ENCODE measurements at places on chromosomes 12 and 14.

DNA sequence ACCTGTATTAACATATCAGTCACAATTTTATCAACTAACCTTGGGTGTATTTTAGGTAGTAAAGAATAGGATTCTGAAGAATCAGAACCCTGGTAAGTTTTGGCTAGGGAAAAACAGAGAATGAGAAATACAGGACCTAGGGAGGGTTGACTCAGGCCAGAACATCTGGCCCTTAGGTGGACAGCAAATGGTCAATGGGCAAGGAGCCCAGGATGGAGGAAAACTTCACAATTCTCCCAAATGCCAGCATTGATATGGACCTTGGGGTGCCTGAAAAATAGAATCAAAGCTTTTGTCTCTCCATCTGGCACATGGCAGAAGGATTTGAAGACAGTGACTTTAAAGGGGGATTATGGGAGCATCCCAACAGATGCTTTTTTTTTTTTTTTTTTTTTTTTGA is 32.7 kb upstream of the PRPF39 start:
- DNase-seq, result no peak

DNA sequence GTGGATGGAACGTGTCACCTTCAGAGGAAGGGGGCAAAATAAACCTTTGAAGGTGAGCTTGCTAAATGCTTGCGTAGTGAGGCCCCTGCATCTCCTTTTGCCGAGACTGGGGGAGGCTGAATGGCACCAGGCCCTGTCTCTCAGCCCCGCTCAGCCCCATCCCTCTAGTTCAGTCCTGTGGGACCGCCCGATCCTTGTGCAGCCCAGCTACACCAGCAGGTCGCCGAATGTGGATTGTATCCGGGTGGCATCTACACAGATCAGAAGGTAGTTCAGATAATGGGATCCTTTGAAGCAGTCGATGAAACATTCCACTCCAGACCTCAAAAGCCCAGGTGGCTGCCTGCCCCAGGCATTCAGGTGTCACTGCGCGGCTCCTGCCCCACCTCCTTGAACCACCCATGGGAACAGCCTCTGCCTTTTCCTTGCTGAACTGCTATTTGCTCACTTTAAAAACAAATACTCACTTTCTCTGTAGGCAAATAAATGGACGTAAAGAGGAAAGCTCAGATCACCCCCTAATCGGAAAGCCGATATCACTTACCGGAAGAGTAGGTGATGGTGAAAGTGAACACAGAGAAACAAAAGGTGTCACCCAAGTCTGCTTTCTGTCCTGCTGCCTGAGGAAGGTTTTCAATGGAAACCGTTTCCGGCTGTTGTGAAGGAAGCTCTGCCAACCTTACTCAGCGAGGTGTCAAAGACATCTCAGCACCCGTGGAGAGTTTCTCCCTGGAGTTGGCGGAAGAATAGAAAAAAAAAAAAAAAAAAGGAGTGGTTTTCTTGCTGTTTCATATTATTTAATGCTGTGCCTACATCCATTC is 100.3 kb upstream of the NCOR2 start:
- DNase-seq, result no peak

DNA sequence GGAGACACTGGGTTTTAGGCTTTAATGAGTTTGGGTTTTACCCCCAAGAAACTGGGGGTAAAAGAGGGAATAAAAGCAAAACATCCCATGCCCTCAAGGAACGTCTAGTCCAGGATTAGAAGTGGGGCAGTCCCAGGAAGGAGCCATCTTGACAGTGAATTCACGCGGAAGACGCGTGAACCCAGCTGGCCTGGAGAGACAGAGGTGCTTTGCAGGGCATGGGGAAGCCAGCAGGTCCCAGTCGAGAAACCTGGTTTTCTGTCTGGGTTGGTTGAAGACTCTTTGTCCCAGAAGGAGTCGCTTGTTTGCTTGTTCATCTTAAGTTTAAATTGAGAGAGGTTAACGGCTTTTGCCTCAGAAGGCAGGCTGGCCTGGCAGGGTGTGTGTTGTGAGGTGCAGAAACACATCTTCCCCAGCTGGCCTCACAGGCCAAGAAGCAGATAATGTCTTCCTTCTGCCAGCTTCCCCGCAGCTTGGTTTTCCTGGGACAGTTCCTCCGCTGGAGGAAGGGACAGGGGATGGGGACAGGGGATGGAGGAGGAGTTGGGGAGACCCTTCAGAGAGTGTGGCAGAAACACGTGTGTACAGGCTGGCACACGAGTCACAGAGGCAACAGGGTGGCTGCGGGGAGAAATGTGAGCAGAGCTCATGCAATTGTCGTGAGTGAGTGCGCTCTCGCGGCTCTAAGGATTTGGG is 18.5 kb upstream of the CD9 start:
- no peak for DNase-seq

- DNase-seq, result no peak
These were observed 7.9 kb downstream of the C1S start for GRCh38 chr12:7068240-7068993.

DNA sequence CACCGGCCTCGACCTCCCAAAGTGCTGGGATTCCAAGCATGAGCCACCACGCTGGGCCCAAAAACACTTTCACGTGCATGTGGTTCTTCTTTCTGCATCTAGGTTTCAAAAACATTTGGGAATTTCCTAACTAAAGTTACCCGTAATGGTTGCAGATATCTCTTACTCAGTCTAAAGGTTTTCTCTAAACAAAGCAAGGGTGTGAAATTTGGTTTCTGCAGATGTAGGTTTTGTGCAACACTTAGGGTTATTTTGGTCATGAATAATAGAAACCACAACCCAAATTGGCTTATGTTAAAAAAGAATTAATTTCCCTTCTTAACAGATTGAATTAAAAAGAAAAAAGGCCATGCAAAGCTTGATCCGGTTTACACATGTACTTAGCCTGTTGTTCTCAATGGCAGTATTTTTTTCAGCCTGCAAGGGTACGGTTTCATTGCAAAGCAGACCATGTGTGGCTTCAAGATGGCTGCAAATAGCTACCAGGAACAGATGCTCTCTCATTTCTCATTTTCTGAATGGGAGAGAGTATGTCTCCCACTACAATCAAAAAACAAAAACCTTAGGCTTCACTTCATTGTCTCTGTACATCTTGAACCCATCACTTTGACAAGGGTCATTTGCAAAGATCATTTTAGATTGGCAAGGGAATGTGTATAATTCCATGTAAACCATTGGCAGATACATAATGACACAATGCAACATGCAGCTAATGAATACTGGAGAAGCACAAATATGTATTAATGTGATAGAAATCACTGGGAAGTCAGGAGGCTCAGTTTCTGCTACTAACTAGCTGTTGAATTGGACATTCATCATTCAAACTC is 491.2 kb upstream of the FLRT2 start:
- DNase-seq, result no peak
